Cardiac muscle cell (in vitro differentiated cells and primary cell): ENCODE measurements at places on chromosomes 5 and 9. TPM values are rescaled to one million over a fixed set of nuclear protein-coding genes. Genes with fewer than 3 reads are reported as not detected.

The SH3RF2 gene
- total RNA-seq: 27.9 and 43.1 TPM in 2 replicates

GRCh38 chr5:1983919-1984695 lies 101.4 kb upstream of the IRX4 start:
- no peaks in the 10 kb centered on the region for H3K27me3 ChIP-seq
- no peaks in the 10 kb centered on the region for H3K4me1 ChIP-seq
- H3K4me3 ChIP-seq: no peak overlapping the region
- no peak for DNase-seq
- no peaks in the 10 kb centered on the region for H3K36me3 ChIP-seq

DNA sequence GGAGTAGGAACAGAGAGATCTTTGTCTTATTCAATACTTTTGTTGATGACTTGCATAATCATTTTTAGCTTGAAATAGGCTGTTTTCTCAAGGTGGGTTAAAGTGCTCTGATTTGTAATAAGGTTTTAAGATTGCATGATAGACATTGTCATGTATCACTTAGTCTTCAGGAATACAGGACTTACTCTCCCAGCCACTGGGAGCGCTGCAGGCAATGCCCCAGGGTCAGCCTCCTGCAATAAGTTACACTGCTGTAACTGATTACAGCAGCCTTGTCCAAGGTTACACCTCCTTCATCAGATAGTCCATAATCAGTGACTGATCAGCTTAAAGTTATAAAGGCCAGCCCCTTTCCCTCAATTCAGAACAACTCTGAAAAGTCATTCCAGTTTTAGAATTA lies 218.6 kb downstream of the ESM1 start:
- no peaks in the 10 kb centered on the region for H3K27me3 ChIP-seq
- H3K4me3 ChIP-seq: no peak overlapping the region

DNA sequence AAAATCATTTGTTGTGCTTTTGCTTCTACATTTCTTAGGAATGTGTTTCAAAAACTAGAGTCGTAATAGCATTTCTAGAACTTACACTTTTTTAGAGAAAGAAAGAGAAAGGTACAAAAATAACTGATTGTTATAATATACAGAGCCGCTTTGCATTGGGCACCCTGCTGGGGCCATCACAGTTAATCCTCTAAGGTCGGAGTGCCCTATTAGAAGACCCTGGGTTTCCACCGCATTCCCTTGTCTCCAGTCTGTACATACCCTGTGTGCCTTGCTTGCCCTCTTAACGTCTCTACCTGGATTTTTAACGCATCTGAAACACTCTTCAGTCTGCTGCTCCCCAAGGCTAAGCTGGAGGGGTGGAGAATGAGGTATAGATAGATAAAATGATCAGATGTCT lies 1.3 kb downstream of the MARVELD2 start:
- no peak for DNase-seq
- peaks cover 4% of the 10 kb centered on the region for H3K36me3 ChIP-seq
- H3K4me1 ChIP-seq: no peaks in the 10 kb centered on the region
- no peak overlapping the region for H3K27ac ChIP-seq

DNA sequence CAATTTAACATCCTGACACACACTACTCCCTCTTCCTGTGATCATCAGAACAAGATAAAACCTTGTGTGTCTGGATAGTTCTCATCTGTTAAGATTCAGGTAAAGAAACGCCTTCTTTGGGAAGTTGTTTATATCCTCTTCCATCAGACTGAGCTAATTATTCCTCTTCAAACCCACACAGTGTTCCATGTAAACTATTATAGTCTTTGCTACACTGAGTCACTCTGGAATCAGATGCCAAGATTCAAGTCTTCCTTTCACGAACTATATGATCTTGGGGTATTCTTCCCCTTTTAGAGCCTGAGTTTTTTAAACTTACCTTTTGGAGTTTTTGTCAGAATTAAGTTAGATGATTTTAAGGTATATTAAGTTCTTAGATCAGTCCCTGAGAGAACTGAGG lies 2.0 kb downstream of the OR1J1 start:
- DNase-seq: no peak
- H3K4me3 ChIP-seq: no peak overlapping the region
- H3K4me1 ChIP-seq: no peaks in the 10 kb centered on the region
- H3K36me3 ChIP-seq: no peaks in the 10 kb centered on the region
- no peak overlapping the region for H3K27ac ChIP-seq

DNA sequence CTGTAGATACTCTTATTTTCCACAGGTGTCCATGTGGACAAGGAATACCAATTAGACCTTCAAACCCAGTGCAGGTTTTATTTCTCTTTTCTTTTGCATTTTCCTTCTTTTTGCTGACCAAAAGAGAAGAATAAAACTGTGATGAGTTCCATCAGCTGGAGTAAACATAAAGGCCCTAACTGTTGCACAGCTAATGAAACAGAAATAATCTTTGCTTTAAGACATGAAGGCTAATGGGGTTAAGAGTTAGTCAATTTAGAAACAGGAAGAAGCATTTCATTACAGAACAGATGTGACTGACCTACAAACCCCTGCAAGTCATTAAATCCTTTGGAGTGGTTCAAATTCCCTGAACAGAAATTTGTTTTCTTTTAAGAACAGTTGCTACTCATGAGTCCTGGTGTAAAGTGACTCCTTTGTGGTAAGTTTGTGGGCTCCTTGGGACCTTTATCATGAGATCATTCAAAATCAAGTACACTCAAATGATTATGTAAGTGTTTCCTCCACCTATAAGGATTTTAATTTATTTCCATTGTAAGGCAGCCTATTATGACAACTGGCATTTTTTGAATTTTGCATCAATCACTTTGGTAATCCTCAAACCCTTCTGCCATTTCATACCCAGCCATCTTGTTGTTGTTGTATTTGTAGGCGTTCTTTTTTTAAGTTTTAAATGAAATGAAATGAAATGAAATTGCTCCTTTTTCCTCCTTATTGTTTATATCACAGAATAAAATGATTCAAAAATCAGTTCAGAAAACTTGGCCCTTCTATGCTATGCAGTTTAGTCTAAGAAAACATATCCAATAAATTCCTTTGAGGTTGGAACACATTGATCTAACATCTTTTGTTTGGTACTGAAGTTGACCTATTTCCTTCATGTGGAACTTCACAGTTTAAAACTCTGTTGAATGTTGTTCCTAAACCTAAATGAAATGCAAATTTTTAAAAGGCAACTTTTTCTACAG lies 1.3 kb downstream of the MINAR2 start:
- H3K4me3 ChIP-seq: no peak overlapping the region
- no peaks in the 10 kb centered on the region for H3K36me3 ChIP-seq
- no peaks in the 10 kb centered on the region for H3K4me1 ChIP-seq
- no peak for DNase-seq
- no peak overlapping the region for H3K27ac ChIP-seq

DNA sequence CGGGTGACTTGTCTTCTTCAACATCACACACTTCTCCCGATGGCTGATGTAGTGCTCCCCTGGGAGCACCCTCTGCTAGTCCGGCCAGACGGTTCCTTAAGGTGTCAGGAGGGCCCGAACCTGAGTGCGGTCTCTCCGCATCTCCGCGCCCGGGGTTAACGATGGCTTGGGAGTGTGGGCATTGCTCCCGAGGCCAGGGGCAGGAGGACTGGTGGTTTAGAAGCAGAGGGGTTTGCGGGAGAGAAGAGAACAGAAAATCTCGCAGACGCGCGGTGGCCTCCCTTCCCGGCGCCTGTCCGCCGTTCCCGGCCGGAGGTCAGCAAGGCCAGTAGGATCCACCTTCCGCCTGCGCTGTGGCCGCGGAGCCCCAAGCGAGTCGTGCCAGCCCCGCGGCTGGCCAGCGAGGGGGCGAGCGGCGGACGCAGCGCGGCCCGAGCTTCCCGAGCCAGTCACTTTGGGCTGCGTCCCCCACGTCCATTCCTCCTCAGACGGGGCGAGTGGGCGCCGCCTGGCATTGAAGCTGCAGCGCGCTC lies 700 bp downstream of the CDO1 start:
- DNase-seq: peak; percentile 55
- no peaks in the 10 kb centered on the region for H3K36me3 ChIP-seq
- H3K4me1 ChIP-seq: no peaks in the 10 kb centered on the region
- peak overlapping the region; percentile 69 for H3K4me3 ChIP-seq
- peaks cover 25% of the 10 kb centered on the region for H3K27me3 ChIP-seq

- DNase-seq: no peak
- no peaks in the 10 kb centered on the region for H3K27me3 ChIP-seq
- H3K27ac ChIP-seq: no peak overlapping the region
Observed at GRCh38 chr5:134097211-134097749, 17.2 kb upstream of the TCF7 start.

DNA sequence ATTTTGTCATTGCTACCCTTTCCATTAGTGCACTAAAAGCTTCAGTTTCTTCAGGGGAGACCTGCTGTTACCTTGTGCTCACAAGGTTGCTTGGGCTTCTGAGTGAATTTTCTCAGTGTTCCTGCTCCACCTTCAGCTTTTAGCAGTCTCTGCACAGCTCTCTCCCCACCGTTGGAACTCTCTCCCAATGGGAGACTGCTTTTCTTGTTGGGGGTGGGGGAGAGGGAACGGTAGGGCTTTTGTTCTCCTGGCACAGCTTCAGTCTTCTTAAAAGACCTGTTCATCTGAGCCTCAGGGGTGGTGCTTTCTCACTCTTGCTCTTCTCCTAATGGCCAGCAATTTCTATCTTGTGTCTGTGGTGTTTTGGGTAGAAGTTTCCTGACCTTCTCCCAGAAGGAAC lies 915.7 kb downstream of the EFNA5 start:
- H3K4me3 ChIP-seq: no peak overlapping the region
- H3K4me1 ChIP-seq: no peaks in the 10 kb centered on the region
- DNase-seq: no peak
- no peaks in the 10 kb centered on the region for H3K36me3 ChIP-seq

The ADAMTS13 gene
- 12.2 and 16.9 TPM in 2 replicates for total RNA-seq

- H3K4me1 ChIP-seq: no peaks in the 10 kb centered on the region
- H3K36me3 ChIP-seq: no peaks in the 10 kb centered on the region
- H3K27ac ChIP-seq: no peak overlapping the region
- peaks cover 18% of the 10 kb centered on the region for H3K27me3 ChIP-seq
Observed at GRCh38 chr5:180865981-180866695, 5.1 kb upstream of the ZFP62 start.

The TBC1D9B gene
- total RNA-seq: 72.2 and 113 TPM in 2 replicates

- no peaks in the 10 kb centered on the region for H3K36me3 ChIP-seq
- peaks cover 4% of the 10 kb centered on the region for H3K4me1 ChIP-seq
- H3K27me3 ChIP-seq: no peaks in the 10 kb centered on the region
Observed at GRCh38 chr5:90658620-90659019, 100.0 kb downstream of the ADGRV1 start.

- DNase-seq: no peak
- peaks cover 18% of the 10 kb centered on the region for H3K4me1 ChIP-seq
- H3K27ac ChIP-seq: no peak overlapping the region
- H3K36me3 ChIP-seq: no peaks in the 10 kb centered on the region
- H3K4me3 ChIP-seq: no peak overlapping the region
Observed at GRCh38 chr9:27398982-27399653, 102.2 kb upstream of the EQTN start.

DNA sequence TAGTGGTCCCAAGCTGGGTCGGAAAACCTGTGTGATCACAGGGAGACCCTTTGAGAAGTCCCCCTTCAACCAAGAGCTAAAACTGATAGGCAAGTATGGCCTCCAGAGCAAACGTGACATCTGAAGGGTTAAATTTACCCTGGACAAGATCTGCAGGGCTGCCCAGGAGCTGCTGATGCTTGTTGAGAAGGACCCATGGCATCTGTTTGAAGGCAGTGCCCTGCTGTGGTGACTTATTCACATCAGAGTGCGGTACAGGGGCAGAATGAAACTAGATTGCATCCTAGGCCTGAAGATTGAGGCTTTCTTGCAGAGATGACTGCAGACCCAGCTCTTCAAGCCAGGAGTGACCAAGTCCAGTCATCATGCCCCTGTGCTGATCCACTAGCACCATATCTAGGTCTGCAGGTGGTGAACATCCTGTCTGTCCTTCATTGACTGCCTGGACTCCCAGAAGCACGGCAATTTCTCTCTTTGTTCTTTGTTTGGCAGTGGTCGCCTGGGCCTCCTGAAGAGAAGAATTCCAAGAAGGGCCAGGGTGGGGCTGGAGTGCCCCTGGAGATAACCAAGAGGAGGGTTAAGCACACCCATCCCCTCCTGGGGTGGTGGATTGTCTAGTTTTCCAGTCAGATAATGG lies 25.7 kb upstream of the CHD1 start:
- H3K27me3 ChIP-seq: no peaks in the 10 kb centered on the region
- H3K4me1 ChIP-seq: no peaks in the 10 kb centered on the region
- H3K36me3 ChIP-seq: no peaks in the 10 kb centered on the region
- no peak for DNase-seq
- no peak overlapping the region for H3K4me3 ChIP-seq
- H3K27ac ChIP-seq: no peak overlapping the region

The MARCHF3 gene
- 5.2 and 11.4 TPM in 2 replicates for total RNA-seq

GRCh38 chr5:78638423-78638822 lies 10.1 kb downstream of the LHFPL2 start:
- H3K36me3 ChIP-seq: peaks cover 1% of the 10 kb centered on the region
- no peaks in the 10 kb centered on the region for H3K27me3 ChIP-seq
- H3K4me1 ChIP-seq: peaks cover 97% of the 10 kb centered on the region
- peak overlapping the region; percentile 98 for H3K27ac ChIP-seq
- peak; percentile 92 for DNase-seq
- H3K4me3 ChIP-seq: no peak overlapping the region

The SPINK6 gene
- not detected in 2 replicates for total RNA-seq

The FRMPD1 gene
- total RNA-seq: 0.15 and 1.5 TPM in 2 replicates

DNA sequence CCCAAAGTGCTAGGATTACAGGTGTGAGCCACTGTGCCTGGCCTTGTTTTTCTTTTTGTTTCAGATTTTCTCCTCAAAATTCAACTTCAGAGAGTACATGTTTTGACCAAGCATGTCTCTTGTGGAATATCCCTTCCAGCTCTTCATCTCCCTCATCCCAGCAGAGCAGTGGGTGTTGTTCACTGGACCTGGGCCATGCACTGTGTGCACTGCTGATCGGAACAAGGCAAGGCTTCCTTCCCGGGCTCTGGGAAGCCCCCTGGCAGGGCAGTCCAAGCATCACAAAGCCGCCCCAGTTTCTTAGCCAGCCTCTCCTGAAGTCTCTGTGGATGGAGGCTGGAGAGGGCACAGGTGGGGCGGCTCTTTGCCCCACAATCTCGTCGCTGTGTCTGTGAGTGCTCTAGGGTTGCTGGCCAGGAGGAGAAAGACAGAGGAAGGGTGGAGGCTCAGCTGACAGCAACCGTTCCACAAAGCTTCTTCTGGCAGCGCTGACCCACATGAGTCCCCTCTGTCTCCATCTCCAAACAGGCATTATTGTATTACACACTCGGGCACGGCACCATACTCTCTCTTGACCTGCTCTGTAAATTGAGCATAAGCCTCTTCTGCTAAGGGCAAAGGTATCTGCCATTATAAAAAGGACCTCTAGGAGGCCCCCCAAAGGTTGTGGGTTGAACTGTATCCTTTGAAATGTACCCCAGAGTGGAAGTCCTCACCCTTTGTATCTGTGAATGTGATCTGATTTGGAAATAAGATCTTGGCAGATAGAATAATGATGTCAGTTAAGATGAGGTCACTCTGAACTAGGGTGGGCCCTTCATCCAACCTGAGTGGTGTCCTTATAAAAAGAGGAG lies 89.6 kb downstream of the TARS1 start:
- no peak for DNase-seq
- H3K4me3 ChIP-seq: no peak overlapping the region
- H3K4me1 ChIP-seq: no peaks in the 10 kb centered on the region
- no peak overlapping the region for H3K27ac ChIP-seq
- no peaks in the 10 kb centered on the region for H3K27me3 ChIP-seq

The IPO11 gene
- 7.9 and 11.6 TPM in 2 replicates for total RNA-seq
